ENCODE measurements at places on chromosomes 3 and 15.
A peak's percentile ranks its signal among the peaks of the same experiment; 100 is the strongest.

DNA sequence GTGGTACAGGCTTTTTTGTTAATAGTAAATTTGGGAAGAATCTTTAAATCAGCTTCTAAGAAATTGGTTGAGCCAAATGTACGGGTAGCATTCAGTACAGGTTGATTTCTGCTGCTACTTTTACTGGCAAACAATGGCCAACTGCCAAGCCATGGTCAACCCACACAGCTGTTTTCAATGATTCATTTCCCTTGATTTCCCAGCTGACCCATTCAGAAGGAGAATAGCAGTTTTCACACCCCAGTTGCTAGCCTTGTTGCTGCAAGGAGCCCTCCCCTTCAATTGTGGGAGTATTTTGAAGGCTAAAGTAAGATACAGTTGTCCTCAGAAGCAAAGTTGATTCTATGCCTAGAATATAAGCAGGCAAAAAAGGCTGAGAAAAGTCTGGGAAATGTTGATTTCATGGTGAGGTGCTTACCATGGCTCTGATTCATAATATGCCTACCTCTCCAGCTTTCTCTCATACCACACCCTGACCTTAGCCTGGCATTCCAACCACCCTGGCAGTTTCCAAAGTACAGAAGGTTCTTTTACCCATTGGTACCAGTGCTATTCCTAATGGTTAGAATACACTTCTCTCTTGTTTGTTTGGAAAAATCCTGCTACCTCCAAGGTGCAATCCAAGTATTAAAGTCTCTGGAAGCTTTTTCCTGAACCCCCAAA, 320.3 kb upstream of the TGFBR2 start:
- DNase-seq, result peak; percentile 4

- no peak for DNase-seq
Observed at GRCh38 chr3:156603379-156604017, 48.6 kb upstream of the SSR3 start.

DNA sequence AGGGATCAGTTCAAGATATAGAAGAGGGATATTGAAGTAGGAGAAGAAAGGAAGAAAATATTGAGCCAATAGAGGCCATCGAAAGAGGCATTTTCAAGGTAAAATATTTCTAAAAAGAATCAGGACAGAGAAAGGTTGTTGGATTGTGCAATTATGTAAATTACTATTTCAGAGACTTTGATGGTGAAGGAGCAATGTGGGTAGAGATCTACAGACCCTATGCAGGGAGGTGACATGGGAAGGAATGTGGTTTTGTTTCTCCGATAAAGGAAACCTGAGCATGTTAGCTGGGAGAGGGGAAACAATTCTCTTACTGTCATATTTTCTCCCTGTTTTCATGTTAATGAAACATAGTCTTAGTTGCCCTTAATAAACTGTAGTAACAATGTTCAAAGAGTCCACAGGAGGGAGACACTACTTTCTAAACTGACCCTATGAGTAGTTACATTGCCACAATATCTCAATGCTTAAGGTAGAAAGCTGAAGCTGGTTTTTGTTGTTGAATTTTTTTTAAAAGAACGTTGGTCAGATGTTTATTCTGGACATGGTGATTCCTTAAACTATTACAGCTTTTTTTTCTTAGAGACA, 133.3 kb downstream of the GRM7 start:
- peak; percentile 6 for DNase-seq

- no peak for DNase-seq
Observed at GRCh38 chr15:38687775-38688495, 123.3 kb upstream of the RASGRP1 start.

GRCh38 chr3:99776516-99777209, 41.0 kb upstream of the CMSS1 start:
- no peak for DNase-seq

GRCh38 chr15:38975282-38975990, 410.8 kb upstream of the RASGRP1 start:
- DNase-seq, result no peak

DNA sequence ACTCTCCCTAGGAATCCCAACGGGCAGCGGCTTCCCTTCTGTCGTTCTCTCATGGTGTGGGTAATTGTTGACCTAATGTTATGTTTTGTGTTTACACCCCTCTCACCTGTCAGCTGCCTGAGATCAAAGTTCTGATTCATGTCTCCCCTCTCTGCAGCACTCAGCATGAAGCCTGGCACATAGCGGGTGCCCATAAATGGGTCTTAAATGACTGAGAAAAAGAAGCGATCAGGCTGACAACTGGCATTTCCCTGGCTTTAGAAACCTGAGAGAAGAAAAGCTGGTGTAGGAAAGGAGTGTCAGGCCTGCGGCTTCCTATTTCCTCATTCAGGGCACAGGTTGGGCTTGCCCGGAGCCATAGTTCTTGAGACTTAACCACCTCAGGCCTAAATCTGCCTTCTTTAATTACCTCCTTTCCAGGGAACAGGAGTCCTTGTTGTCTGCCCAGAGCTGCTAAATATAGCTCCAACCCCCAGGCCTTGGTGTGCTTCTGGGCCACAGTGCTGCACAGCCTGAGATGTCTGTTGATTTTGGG, 31.8 kb downstream of the LPP start:
- DNase-seq, result no peak

DNA sequence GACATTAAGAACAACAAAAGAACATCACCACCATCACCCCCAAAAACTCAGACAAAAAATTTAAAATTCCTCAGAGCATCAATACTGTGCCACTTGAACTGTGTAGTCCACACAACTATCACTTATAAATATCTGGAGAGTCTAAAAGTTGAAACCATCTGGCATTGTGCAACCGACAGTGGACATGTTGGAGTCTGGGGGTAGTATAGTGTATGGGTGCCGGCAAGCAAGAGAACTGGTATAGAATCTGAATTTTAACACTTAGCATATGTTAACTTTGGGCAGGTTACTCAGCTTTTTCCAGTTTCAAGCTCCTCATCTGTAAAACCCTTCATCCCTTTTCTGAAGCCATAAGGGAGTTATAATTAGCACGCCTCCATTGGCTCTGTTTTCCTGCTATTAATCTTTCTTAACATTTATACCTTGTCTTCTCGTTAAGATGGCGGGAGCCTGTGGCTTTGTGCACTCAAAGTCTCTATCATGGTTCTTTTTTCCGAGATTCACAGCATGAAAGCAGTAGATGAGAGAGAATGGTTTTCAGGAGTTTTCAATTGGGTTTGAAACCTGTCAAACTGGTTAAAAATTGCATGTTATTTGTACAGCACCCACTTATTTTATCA, 255.7 kb upstream of the TBL1XR1 start:
- no peak for DNase-seq

GRCh38 chr15:40274350-40275274, 8.3 kb downstream of the ANKRD63 start:
- DNase-seq, result peak; percentile 90

DNA sequence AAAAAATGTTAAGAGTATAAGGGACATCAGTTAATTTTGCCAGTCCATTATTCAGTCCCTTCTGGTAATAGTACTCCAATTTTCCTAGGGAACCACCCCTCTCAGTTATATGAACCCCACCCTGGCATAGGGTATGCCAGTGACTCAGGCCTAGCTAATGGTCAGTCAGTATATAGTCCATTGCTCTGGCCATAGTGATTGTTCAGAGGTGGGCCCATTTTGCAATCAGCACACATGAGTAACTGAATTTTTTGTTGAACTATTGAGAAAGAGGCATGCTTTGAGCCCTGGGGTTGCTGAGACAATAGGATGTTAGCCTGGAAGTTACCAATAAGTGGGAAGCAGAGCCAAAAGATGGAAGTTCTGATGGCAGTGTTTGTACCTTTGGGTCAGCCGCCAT, 4.1 kb downstream of the LRCH3 start:
- DNase-seq, result no peak

- DNase-seq, result peak; percentile 53
Observed at GRCh38 chr15:69414701-69415167, 585 bp downstream of the KIF23 start.

- DNase-seq, result no peak
Observed at GRCh38 chr3:191280111-191280510, 49.1 kb upstream of the CCDC50 start.

GRCh38 chr15:51090753-51091152, 4.0 kb downstream of the TNFAIP8L3 start:
- DNase-seq, result no peak

- no peak for DNase-seq
Observed at GRCh38 chr3:161108840-161109239, 3.7 kb upstream of the B3GALNT1 start.

- DNase-seq, result no peak
Observed at GRCh38 chr15:78234515-78235040, at the start of gene ACSBG1. TSS of gene ACSBG1 (minus strand) at chr15:78234565. CDS start at chr15:78234501, 64 bp downstream.

DNA sequence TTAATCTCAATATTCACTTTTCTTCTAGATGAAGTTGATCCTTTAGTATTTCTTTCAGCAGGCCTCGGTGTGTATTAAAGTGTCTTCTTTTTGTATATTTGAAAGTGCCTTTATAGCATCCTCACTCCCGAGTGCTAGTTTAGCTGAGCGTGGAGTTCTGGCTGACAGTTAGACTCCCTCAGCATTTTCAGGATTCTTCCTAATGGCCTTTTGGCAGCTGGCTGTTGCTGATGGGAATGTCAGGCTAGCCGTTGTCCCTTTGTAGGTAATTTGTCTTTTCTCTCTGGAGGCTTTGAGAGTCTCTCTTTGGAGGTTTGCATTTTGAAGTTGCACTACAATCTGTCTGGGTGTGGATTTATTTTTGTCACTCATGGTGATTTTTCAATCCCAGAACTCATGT, 94.4 kb downstream of the SRGAP3 start:
- no peak for DNase-seq

DNA sequence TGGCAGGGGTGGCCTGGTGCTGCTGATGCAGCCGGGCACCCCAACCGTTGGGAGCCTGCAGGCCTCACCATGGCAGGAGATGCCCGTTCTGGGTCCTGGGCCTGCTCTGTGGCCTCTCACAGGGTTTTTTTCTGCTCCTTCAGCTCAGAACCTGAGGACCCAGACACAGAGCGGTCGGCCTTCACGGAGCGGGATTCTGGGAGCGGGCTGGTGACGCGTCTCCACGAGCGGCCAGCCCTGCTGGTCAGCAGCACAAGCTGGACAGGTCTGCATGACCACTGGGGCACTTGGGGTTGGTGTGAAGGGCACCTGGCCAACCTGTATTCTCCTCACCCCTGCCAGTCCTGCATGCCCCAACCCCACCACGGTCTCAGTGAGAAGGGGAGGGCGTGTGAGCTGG, 10.3 kb downstream of the ALG1L2 start:
- DNase-seq, result no peak

GRCh38 chr15:90191344-90191687, 9.8 kb upstream of the SEMA4B start:
- DNase-seq, result no peak

DNA sequence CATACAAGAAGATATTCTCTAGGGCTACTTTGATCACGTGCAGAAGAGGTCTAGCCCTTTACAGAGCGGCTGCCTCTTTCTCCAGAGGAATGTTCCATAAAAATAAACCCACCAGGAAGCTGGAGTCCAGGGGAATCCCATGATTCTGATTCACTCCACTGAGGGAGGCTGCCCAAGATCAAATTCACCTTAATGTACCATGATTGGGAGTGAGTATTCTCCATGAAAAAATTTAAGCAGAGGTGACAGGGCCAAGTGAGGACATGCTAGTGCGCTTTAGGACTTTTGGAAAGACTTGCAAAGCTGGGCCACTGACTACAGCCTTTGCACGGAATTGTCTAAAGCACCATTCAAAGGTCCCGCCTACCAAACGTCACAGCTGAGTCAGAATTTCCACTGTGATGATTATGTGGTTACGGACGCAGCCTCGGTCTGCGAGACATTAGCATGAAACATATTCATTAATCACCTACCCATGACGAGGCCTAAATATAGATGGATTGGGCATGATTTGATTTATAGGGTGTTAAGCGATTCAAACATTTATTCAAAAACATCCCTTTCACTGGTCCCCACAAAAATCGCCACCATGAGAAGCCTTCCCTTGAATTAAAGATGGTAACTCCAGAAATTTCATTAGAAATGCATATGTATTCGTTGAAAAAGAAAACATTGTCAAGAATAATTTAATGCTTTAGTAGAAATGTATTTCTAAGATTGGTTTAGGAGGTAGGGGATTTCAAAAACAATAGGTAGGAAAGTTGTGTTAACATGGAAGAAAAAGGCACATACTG, 152.6 kb downstream of the GREM1 start:
- DNase-seq, result peak; percentile 13

- DNase-seq, result peak; percentile 15
Observed at GRCh38 chr3:67521053-67521646, 133.3 kb downstream of the SUCLG2 start.

DNA sequence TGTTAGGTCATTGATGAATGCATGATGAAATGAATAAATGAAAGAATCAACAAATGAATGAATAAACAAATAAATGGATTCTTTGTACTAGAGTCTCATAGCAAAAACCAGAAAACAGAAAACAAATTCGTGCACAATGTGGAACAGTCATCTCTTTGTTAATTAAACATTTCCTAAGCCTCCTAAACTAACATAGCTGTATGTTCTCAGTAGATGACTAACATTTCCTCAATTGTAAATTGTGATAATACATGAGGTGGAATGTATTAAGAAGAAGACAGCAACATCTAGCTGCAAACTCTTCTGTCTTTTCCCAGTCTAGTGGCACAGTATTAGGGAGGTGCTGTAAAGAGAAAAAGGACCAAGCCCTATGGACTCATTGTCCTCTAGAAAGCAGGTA, 1021.0 kb downstream of the MCTP2 start:
- no peak for DNase-seq

GRCh38 chr3:59766200-59766872, 716.5 kb upstream of the CFAP20DC start:
- no peak for DNase-seq

DNA sequence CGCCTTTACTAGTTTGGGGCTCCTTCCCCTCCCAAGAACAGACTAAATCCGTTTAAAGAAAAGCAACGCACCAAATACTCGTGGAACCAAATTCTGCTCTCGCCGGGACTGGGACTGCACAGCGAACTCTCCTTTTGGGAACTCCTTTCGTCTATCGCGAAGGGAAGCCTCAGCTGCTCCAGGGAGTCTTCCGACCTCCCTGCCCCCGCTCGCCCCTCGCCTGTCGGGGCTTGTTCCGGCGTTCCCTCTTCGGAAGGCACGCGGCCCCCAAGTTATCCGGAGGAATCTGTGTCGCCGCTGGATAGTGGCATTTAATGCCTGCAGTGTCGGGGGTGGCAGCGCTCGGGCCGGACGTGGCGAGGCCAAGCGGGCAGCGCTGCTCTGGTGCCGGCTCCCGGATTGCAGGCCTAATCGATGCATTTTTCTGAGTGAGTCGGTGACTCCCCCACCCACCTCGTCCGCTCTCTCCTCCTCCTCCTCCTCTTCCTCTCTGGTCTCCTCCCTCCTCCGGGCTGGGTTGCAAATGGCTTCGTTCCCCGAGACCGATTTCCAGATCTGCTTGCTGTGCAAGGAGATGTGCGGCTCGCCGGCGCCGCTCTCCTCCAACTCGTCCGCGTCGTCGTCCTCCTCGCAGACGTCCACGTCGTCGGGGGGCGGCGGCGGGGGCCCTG, at the start of gene TRIM71:
TSS of gene TRIM71 (plus strand) at position 440 of the 671 bp plus-strand sequence. CDS start at position 524, 84 bp downstream.
- DNase-seq, result peak; percentile 56

DNA sequence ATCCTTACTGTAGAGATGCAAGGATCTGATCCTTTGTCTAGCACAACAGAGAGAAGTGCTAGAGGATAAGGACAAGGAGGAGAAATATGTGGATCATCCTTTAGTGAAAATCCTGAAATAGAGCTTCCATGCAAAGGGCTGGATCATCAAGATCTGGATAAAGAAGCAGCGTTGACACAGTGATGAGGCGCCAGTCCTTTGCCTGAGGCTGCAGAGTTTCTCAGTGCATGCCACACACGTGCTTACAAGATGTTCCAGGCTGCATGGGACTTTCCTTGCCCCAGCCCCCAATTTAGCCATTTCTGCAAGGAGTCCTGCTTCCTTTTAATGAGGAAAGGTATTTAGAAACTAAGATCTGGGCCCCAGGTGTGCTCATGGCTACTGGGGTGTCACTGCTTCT, 7.2 kb upstream of the ABTB1 start:
- no peak for DNase-seq

- peak; percentile 35 for DNase-seq
Observed at GRCh38 chr3:17233398-17233800, 348.6 kb downstream of the PLCL2 start.

Data from GM13977 (cell line).